Bronchus fibroblast of lung (primary cell): ENCODE measurements at places on chromosomes 6 and 20. TPM values are rescaled to one million over a fixed set of nuclear protein-coding genes. Genes with fewer than 3 reads are reported as not detected.

PLCB1 gene
- 1.6 and 1.7 TPM in 2 replicates for total RNA-seq

RHAG gene
- not detected in 2 replicates for total RNA-seq

SLC32A1 gene
- total RNA-seq: not detected in 2 replicates

SCRT2 gene
- total RNA-seq: not detected in 2 replicates

COX4I2 gene
- total RNA-seq: not detected in 2 replicates

CENPW gene
- total RNA-seq: 18.7 and 23.5 TPM in 2 replicates

ELOVL5 gene
- total RNA-seq: 95.3 and 95.6 TPM in 2 replicates

KCNQ5 gene
- total RNA-seq: 0.30 and 0.50 TPM in 2 replicates

AK9 gene
- 1.3 and 2.4 TPM in 2 replicates for total RNA-seq

CST9L gene
- total RNA-seq: not detected in 2 replicates

GTSF1L gene
- not detected in 2 replicates for total RNA-seq

ID4 gene
- total RNA-seq: 0.89 and 1.0 TPM in 2 replicates

MYLK4 gene
- under 0.01 and 0.15 TPM in 2 replicates for total RNA-seq

TAGAP gene
- total RNA-seq: not detected in 2 replicates

RIPOR2 gene
- total RNA-seq: 0.30 and 0.67 TPM in 2 replicates

OR2B6 gene
- not detected in 2 replicates for total RNA-seq

CGA gene
- not detected in 2 replicates for total RNA-seq

SAPCD1 gene
- 3.2 and 5.8 TPM in 2 replicates for total RNA-seq

OR2J2 gene
- total RNA-seq: not detected in 2 replicates

CLIC5 gene
- total RNA-seq: not detected in 2 replicates

PACSIN1 gene
- total RNA-seq: not detected in 2 replicates

ZC2HC1B gene
- total RNA-seq: not detected in 2 replicates

CPNE5 gene
- total RNA-seq: not detected in 2 replicates

ASIP gene
- not detected in 2 replicates for total RNA-seq

SNX5 gene
- total RNA-seq: 106 and 126 TPM in 2 replicates

LY6G5C gene
- total RNA-seq: 1.0 and 2.2 TPM in 2 replicates

OR2H2 gene
- total RNA-seq: not detected in 2 replicates

NMBR gene
- total RNA-seq: 0.15 TPM in 1 of 2 replicates, not detected in the other
